ENCODE measurements at places on chromosomes 16 and 17. TPM values are rescaled to one million over a fixed set of nuclear protein-coding genes. Genes with fewer than 3 reads are reported as not detected.

Gene PLLP
- not detected for total RNA-seq

Gene CIBAR2
- total RNA-seq, result not detected

Gene KRT32
- not detected for total RNA-seq

Gene WNT3
- total RNA-seq, result 1.9 TPM

Gene FBXL16
- total RNA-seq, result 0.51 TPM

Gene AIPL1
- not detected for total RNA-seq

Gene RCVRN
- total RNA-seq, result not detected

Gene RPL27
- total RNA-seq, result 1,015 TPM

Gene MYH8
- total RNA-seq, result 853 TPM

Gene MYL4
- total RNA-seq, result 1,135 TPM

Gene UNK
- 23.6 TPM for total RNA-seq

Gene NXPH3
- not detected for total RNA-seq

Gene ZNF624
- total RNA-seq, result 5.2 TPM

Gene SDR42E2
- total RNA-seq, result not detected

Gene KRTAP4-7
- total RNA-seq, result not detected

Gene ST6GALNAC1
- 0.21 TPM for total RNA-seq

Gene SCGB1C2
- total RNA-seq, result 1.1 TPM

Gene MLST8
- 46.9 TPM for total RNA-seq

Gene OMG
- total RNA-seq, result 0.27 TPM

Gene HS3ST2
- total RNA-seq, result not detected

Gene KRTAP2-1
- not detected for total RNA-seq

Gene KRT17
- total RNA-seq, result 2.4 TPM

Gene FAM20A
- total RNA-seq, result 0.16 TPM

Gene LITAFD
- not detected for total RNA-seq

Gene CFAP97D1
- total RNA-seq, result not detected

Gene CTRL
- 1.3 TPM for total RNA-seq

Gene CMTM4
- total RNA-seq, result 10.9 TPM

Gene DOC2B
- total RNA-seq, result 0.03 TPM

Gene HASPIN
- 1.6 TPM for total RNA-seq

Gene IL17C
- not detected for total RNA-seq

Gene HAP1
- total RNA-seq, result 0.16 TPM

Gene SARM1
- 8.6 TPM for total RNA-seq

Gene TP53TG3C
- not detected for total RNA-seq

All from myocyte (in vitro differentiated cells).